ENCODE measurements at places on chromosomes 1 and 21. TPM values are rescaled to one million over a fixed set of nuclear protein-coding genes. Genes with fewer than 3 reads are reported as not detected.

PTPN14 gene
- 33.3 TPM for total RNA-seq

DNA sequence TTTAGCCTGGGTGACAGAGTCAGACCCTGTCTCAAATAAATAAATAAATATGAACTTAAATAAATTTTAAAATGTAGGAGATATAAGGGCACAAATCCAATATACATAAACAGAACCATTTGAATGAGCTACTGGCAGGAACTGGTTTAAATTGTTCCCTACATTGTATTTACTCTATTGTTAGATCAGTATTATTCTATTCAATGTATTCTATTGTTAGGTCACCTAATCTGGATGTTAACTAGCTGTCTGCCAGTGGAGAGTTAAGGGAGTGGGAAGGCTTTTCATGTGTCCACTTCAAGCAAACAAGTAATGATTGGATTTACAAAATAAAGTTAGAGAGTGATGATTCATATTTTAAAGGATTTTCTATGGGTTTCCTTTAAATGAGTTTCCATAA, 4.9 kb upstream of the FBXO28 start:
- no peaks in the 10 kb centered on the region for H3K36me3 ChIP-seq
- no peaks in the 10 kb centered on the region for H3K4me1 ChIP-seq
- no peak overlapping the region for H3K27ac ChIP-seq
- DNase-seq: no peak

DNA sequence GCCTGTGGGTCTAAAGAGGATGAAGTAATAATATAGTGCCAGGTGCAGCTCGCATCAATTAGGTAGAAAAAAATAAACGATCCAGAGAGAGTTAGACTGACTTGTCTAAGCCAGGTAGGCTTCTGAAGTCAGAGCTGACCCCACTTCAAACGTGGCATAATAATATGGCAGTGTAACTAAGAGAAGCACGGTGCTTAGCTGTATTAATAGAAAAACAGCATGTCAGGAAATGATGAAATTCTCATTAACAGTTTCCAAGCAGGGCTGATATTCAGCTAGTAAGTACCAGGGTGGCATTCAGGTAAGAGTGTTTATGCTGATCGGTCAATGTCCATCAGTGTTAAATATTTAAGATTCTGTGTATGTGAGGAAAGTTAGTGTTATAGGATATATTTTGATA, 145.8 kb upstream of the SAMSN1 start:
- no peaks in the 10 kb centered on the region for H3K4me1 ChIP-seq
- H3K4me3 ChIP-seq: no peak overlapping the region
- no peaks in the 10 kb centered on the region for H3K27me3 ChIP-seq

GRCh38 chr1:235421751-235422150, 54.5 kb downstream of the TBCE start:
- no peaks in the 10 kb centered on the region for H3K36me3 ChIP-seq
- peaks cover 8% of the 10 kb centered on the region for H3K4me1 ChIP-seq
- no peak for DNase-seq
- H3K4me3 ChIP-seq: no peak overlapping the region
- no peaks in the 10 kb centered on the region for H3K27me3 ChIP-seq
